Esophagus squamous epithelium (tissue), 5 donors: ENCODE measurements at places on chromosomes 12 and 14. TPM values are rescaled to one million over a fixed set of nuclear protein-coding genes. Genes with fewer than 3 reads are reported as not detected.

The MARCHF9 gene
- total RNA-seq = 5.3 TPM

The CLEC1B gene
- not detected for total RNA-seq

The MLF2 gene
- total RNA-seq = 170 TPM

The MRPS35 gene
- total RNA-seq = 25.7 TPM

The MPHOSPH9 gene
- total RNA-seq = 43.8 TPM

The TSPAN8 gene
- total RNA-seq = 3.4 TPM

The KCNJ8 gene
- total RNA-seq = 1.1 TPM

The SLCO1C1 gene
- not detected for total RNA-seq

The TRIM9 gene
- total RNA-seq = 0.21 TPM
